ENCODE measurements at places on chromosomes 12 and 14.

- H3K27me3 ChIP-seq: no peaks in the 10 kb centered on the region
- H3K36me3 ChIP-seq: no peaks in the 10 kb centered on the region
- H3K4me1 ChIP-seq: peaks cover 38% of the 10 kb centered on the region
Measured at GRCh38 chr12:96427269-96427729, 27.1 kb upstream of the CDK17 start.

- H3K36me3 ChIP-seq: no peaks in the 10 kb centered on the region
- peaks cover 2% of the 10 kb centered on the region for H3K4me1 ChIP-seq
- H3K4me3 ChIP-seq: no peak overlapping the region
- no peaks in the 10 kb centered on the region for H3K27me3 ChIP-seq
Measured at GRCh38 chr12:124506145-124506831, 61.1 kb downstream of the NCOR2 start.

DNA sequence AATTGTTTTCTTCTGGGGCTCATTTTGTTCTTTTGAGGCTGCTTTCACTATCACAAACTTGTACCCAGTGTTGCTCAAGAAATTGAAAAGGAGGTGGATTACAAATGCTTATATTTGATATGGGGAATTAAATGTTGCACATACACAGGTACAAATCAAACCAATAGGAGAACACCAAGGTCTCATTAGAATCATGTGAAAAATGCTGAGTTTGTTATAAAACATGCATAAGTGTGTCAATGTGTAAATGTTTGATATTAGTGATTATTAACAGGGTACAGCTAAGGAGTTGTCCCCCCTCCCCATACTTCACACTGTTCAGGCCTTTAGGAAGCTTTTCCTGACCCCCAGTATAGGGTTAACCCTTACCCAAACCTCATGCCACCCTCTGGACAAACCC, 971.2 kb upstream of the SEL1L start:
- H3K4me3 ChIP-seq: no peak overlapping the region
- no peak overlapping the region for H3K27ac ChIP-seq
- no peaks in the 10 kb centered on the region for H3K36me3 ChIP-seq
- DNase-seq: no peak
- H3K27me3 ChIP-seq: no peaks in the 10 kb centered on the region
- H3K4me1 ChIP-seq: no peaks in the 10 kb centered on the region

- H3K4me3 ChIP-seq: no peak overlapping the region
- H3K27me3 ChIP-seq: peaks cover 13% of the 10 kb centered on the region
- H3K36me3 ChIP-seq: no peaks in the 10 kb centered on the region
- H3K27ac ChIP-seq: no peak overlapping the region
- no peaks in the 10 kb centered on the region for H3K4me1 ChIP-seq
Measured at GRCh38 chr12:42568952-42569915, 20.3 kb downstream of the PRICKLE1 start.

GRCh38 chr14:54627219-54627539, 60.3 kb downstream of the SAMD4A start:
- H3K4me1 ChIP-seq: peaks cover 52% of the 10 kb centered on the region
- no peaks in the 10 kb centered on the region for H3K27me3 ChIP-seq
- H3K36me3 ChIP-seq: peaks cover 3% of the 10 kb centered on the region
- no peak for DNase-seq

GRCh38 chr14:80587096-80587724, 354.3 kb downstream of the CEP128 start:
- no peak for DNase-seq
- H3K4me3 ChIP-seq: no peak overlapping the region
- no peaks in the 10 kb centered on the region for H3K27me3 ChIP-seq
- no peaks in the 10 kb centered on the region for H3K36me3 ChIP-seq
- H3K27ac ChIP-seq: peak overlapping the region; percentile 35

DNA sequence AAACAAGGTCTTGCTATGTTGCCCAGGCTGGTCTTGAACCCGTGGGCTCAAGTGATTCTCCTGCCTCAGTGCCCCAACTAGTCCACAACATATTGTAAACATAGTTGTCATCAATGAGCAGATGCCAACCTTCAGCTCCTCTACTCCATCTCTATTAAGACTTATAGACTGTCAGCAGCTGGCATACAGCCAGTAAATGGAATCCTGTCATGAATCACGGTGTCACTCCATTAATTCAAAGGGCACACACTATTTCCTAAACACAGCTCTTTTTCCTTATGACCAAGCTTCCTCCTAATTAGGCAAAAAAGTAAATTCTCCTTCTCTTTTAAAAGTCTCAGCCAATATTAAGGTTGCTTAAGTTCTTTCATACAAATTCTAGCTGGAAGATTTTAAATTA, 111.2 kb downstream of the ITPR2 start:
- DNase-seq: no peak
- H3K36me3 ChIP-seq: peaks cover 6% of the 10 kb centered on the region
- no peaks in the 10 kb centered on the region for H3K27me3 ChIP-seq
- H3K4me3 ChIP-seq: no peak overlapping the region
- peaks cover 17% of the 10 kb centered on the region for H3K4me1 ChIP-seq

DNA sequence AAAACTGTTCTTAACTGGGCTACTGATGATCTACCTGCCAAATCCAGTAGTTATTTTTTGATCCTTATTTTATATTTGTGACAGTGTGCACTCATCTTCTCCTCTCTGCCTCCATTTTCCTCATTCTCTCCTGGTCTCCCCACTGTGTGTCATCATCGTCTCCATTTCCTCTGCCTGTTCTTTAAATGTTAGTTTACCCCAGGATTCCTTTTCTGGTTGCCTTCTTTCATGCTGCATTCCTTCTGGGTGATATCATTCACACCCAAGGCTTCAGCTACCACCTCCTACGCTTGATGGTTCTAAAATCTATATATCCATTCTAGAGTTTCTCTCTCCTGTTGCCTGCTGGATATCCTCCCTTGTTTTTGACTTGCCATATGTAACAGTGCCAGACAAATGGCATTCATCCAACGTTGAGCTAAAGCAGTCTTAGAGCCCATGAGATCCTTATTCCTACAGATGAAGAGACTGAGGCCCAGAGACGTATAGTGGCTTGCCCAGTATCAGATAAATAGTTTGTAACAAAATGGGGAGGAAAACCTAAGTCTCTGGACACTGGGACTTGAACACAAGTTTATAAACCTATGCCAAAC, 109.5 kb downstream of the DIP2B start:
- no peak for DNase-seq
- H3K4me3 ChIP-seq: no peak overlapping the region
- H3K27me3 ChIP-seq: no peaks in the 10 kb centered on the region
- peaks cover under 1% of the 10 kb centered on the region for H3K4me1 ChIP-seq
- H3K27ac ChIP-seq: no peak overlapping the region

DNA sequence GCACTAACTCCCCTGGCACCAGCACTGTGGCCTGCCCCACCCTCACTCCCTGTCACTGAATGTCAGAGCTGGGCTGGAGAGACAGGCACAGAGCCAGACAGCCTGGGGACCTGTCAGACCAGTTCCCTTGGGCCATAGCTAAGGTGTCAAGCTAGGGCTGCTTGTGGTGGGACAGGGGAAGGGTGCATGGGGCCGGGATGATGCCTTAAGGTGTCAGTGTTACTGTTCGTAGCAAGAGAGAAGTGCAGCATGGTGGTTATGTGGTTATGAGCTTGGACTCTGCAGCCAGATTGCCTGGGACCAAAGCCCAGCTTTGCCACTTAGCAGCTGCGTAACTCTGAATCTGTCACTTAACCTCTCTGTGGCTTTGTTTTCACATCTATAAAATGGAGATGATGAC, 3.8 kb downstream of the RAPGEF3 start:
- H3K4me3 ChIP-seq: no peak overlapping the region
- no peaks in the 10 kb centered on the region for H3K36me3 ChIP-seq
- H3K4me1 ChIP-seq: peaks cover 22% of the 10 kb centered on the region
- no peak for DNase-seq
- no peak overlapping the region for H3K27ac ChIP-seq
- peaks cover 63% of the 10 kb centered on the region for H3K27me3 ChIP-seq

DNA sequence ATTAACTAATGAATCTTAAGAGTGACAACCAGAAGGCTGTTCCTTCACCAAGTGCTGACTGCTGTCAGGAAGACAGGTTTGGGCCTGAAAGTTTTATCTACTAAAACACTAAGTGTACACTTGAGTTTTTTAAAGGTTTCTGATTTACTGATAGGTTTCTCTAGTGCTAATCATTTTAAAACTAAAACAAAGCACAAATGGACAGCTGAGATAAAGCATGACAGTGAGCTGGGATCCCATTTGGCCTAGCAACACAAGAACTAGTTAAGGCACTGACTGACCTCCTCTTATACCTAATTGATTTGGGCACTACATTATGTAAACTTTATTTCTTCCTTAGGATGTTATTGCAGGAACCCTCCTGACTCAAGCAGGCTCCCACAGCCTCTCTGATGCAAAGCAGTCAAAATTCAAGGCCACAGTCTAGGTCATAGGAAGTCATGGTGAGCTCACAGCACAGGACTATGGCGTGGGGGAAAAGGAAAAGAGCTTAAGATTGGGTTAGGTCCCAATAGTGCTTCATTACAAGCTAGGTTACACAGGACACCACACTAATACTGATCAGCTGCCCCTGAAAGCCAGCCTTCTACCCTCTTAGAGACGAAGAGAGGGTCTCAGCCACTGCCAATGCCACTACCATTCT, 3.5 kb downstream of the STXBP6 start:
- no peak overlapping the region for H3K27ac ChIP-seq
- peaks cover 8% of the 10 kb centered on the region for H3K4me1 ChIP-seq
- no peak overlapping the region for H3K4me3 ChIP-seq
- peaks cover 42% of the 10 kb centered on the region for H3K27me3 ChIP-seq
- H3K36me3 ChIP-seq: no peaks in the 10 kb centered on the region
- no peak for DNase-seq

GRCh38 chr12:58359084-58359483, 417.7 kb downstream of the ATP23 start:
- H3K4me1 ChIP-seq: no peaks in the 10 kb centered on the region
- no peaks in the 10 kb centered on the region for H3K27me3 ChIP-seq
- H3K27ac ChIP-seq: no peak overlapping the region
- H3K36me3 ChIP-seq: no peaks in the 10 kb centered on the region
- no peak overlapping the region for H3K4me3 ChIP-seq
- no peak for DNase-seq

GRCh38 chr12:131720921-131721320, 10.0 kb downstream of the SFSWAP start:
- H3K27me3 ChIP-seq: no peaks in the 10 kb centered on the region
- no peak overlapping the region for H3K4me3 ChIP-seq
- H3K4me1 ChIP-seq: peaks cover 6% of the 10 kb centered on the region
- DNase-seq: no peak
- H3K27ac ChIP-seq: no peak overlapping the region

DNA sequence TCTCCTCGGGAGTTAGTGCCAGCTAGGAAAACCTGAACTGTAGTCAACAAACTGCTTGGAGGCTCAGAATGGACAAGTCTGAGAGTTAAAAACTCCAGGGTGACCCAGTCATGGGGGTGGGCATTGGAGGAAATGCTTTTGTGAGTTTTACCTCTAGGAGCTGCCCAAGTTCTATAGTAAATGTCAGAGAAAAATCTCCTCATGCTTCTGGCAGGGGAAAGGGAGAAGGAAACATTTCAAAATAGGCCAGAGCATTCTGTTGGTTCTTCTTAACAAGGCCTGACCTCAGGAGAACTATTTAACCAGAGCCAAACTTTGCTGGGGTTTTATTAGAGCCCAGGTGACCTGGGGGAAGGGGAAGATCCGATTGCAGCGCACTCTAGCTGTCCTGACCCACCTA, 12.3 kb downstream of the NINJ2 start:
- no peak overlapping the region for H3K27ac ChIP-seq
- H3K4me1 ChIP-seq: peaks cover 9% of the 10 kb centered on the region
- no peak overlapping the region for H3K4me3 ChIP-seq
- DNase-seq: no peak
- H3K36me3 ChIP-seq: no peaks in the 10 kb centered on the region
- peaks cover 4% of the 10 kb centered on the region for H3K27me3 ChIP-seq

GRCh38 chr14:73249108-73249507, 11.8 kb downstream of the PAPLN start:
- H3K27ac ChIP-seq: no peak overlapping the region
- no peaks in the 10 kb centered on the region for H3K36me3 ChIP-seq
- H3K27me3 ChIP-seq: peaks cover 49% of the 10 kb centered on the region
- H3K4me1 ChIP-seq: peaks cover 28% of the 10 kb centered on the region
- DNase-seq: no peak

DNA sequence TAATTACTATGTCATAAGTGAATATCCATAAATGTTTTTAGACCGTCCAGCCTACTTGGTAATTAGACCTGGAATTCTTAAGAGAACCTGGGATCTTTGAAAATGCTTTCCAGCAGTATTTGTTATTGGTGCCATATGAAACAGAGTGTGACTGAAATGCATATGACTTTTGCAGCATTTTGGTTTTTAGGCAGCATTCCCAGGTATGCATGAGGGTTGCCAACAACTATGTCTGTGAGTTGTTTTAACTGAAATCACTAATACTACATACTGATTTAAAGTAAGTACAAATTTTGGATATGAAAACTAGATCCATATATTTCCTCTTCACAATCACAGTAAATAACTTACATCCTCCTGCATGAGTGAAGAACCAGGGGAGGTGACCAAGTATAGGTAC, 437.7 kb upstream of the FAR2 start:
- H3K27ac ChIP-seq: no peak overlapping the region
- H3K4me1 ChIP-seq: no peaks in the 10 kb centered on the region
- DNase-seq: no peak

DNA sequence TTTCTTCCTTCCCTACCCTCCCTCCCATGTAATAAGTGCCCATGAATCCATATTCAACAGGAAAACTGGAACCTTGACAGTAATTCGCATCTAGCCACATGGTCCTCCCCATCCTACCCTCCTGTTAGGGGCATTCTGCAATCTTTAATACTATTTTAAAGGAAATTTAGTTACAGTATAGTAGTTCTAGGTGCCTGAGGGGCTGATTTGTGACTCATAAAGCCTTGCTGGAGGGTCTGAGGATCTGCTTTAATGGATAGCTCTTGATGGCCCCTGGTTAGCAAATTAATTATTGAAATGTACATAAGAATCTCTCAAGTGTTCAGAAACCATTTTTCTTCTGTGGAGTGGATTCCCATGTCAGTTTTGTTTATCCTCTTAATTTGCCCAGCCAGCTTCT, 54.1 kb downstream of the ESRRB start:
- H3K4me3 ChIP-seq: no peak overlapping the region
- DNase-seq: no peak
- H3K36me3 ChIP-seq: no peaks in the 10 kb centered on the region
- no peaks in the 10 kb centered on the region for H3K4me1 ChIP-seq
- no peak overlapping the region for H3K27ac ChIP-seq

- H3K4me1 ChIP-seq: no peaks in the 10 kb centered on the region
- H3K27me3 ChIP-seq: no peaks in the 10 kb centered on the region
- no peak for DNase-seq
Measured at GRCh38 chr12:94255428-94255827, 107.1 kb downstream of the PLXNC1 start.

GRCh38 chr12:106147956-106148355, 9.2 kb upstream of the NUAK1 start:
- DNase-seq: no peak
- H3K4me3 ChIP-seq: no peak overlapping the region
- no peaks in the 10 kb centered on the region for H3K36me3 ChIP-seq

DNA sequence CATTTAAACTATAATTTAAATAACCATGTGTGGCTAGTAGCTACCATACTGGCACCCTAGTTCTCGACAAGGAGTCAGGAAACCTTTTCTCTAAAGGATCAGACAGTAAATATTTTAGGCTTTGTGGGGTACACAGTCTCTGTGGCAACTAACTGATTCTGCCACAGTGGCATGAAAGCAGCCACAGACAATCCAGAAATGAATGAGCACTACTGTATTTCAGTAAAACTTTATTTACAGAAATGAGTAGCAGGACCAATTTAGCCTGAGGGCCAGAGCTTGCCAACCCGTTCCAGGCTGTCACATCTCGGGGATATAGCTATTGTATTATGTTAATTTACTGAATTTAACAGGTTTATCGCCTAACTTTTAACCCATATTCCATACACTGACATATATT, 278.7 kb downstream of the ITPR2 start:
- H3K36me3 ChIP-seq: peaks cover 10% of the 10 kb centered on the region
- H3K27ac ChIP-seq: no peak overlapping the region
- H3K27me3 ChIP-seq: no peaks in the 10 kb centered on the region
- H3K4me1 ChIP-seq: peaks cover 2% of the 10 kb centered on the region
- DNase-seq: no peak

- H3K4me3 ChIP-seq: peak overlapping the region; percentile 74
- peak; percentile 47 for DNase-seq
Measured at GRCh38 chr12:54412786-54413185, 6.3 kb downstream of the ITGA5 start.

Measured in activated naive CD4-positive, alpha-beta T cell treated with anti-CD3 and anti-CD28 coated beads, Interleukin-2, amount 10 ng/mL, durations not matched to agents 7 days and 5 days (primary cell).